ENCODE measurements at places on chromosomes 16 and 17.

DNA sequence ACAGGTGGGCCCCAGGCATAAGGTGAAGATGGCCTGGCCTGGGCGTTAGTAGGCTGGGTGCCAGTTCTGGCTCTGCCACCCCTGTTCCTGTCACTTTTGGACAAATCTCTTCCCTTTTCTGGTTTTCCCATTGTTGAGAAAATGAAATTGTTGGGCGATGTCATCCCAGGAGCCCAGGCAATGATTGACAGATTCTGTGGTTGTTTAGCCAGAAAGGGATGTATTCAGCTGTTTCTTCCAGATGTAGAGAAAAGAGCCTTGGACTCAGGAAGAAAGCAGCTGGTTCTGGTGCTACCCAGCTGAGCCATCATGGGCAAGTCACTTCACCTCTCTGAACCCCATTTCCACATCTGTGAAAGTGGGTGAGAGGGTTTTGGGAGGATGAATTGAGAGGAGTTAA lies 60.1 kb upstream of the MRTFB start:
- no peak for DNase-seq

DNA sequence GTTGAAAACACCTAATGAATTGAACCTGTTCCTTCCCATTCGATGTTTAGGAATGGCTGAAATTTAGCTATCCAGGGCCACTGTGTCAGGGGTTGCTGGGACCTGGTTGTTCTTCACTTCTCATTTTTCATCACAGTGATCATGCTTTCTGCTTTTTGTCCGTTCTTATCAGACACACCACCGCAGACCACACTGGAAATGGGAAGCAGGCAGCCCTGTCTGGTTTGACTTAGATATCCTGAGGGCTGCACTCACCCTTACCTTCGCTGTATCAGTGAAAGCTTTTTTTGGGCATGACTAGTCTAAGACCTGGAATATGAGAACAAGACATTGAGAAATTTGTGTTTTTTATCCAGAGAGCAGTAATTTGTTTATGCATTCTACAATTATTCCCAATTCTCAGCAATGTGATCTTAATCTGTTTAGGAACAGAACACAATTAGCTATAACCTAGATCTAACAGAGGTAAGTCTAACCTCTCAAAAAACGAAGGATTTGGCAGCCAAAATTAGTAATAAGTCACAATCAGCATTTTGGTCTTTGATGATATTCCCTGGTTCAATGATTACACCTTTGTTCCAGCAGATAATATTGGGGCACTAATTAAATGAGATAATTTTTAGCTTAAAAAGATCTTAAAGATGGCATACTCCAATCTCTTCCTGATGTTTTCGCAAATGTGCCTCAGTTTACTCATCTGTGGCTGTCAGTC lies 126.0 kb upstream of the GOT2 start:
- DNase-seq = no peak

- DNase-seq = no peak
These were observed 560 bp downstream of the RAI1 start for GRCh38 chr17:17681744-17682292.

- no peak for DNase-seq
These were observed 29.8 kb downstream of the ITGAE start for GRCh38 chr17:3771140-3771539.

DNA sequence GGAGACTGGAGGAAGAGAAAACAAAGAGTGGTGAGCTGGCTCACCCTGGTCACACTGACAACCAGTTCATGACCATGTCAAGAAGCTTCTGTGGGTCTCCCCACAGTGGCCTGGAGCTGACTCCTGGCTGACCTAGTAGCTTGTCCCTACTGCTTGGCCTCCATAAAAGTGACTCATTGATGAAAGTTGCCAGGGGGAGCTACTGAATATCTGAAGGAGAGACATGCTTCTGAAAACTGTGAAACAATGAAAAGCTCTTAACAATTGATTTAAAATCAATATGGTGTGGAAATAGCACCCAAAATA lies 22.0 kb downstream of the SMPD3 start:
- DNase-seq = no peak

DNA sequence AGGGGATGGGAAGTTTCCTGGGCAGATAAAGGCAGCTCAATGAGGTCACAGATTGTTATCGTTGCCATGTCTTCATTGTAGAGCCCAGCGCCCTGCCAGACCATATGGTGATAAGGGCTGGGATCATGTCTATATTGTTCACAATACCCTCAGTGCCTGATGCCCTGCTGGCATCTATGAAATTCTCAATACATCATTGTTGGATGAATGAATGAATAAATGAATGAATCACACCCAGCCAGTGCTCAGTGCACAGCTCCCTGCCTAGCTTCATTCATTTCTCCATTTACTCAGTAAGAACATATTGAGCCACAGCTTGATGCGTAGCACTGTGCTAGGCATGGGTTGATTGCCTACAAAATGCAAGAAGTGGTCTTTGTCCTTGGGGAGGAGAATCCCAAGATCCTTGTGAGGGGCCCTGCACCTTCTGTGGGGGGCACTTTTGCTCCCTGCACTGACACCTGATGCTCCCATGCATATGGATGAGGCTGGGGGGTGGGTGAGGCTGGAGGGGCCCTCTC lies 29.7 kb downstream of the MRC2 start:
- DNase-seq = no peak

DNA sequence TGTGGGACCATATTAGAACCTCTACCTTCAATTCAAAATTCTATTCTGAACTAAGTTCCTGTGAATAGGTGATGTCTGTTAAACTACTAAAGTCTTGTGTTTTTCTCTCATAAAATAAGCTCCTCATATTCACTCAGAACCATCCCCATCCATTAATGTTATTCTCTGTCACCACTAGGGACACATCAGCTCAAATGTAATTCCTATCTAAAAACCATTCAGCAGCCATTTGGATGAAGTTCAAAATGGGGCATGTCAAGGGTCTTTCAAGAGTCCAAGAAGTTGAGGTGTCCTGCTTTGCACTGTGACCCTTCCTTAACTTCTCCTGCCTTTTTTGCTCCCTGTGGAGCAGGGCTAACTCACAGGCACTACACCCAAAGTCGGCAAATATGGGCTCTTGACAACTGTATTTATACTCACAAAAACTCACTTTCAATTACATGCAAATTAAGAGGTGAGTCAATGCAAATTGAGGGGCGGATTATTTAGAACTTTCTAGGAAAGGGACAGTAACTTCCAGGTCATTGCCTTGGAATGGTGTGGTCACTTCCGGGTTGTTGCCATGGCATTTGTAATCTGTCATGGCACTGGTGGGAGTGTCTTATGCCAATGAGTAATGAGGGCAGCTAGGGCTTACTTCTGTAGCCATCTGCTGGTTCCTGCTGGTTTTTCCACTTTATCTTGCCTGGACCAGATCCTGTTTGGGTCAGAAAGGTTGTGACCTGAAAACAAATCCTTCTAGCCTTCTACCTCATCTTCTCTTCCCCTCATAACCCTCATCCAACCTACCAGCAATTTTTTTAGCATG lies 128.2 kb upstream of the COX10 start:
- no peak for DNase-seq

- no peak for DNase-seq
These were observed 58.5 kb downstream of the XYLT1 start for GRCh38 chr16:17412221-17412620.

GRCh38 chr16:4664538-4665418 lies 28.6 kb upstream of the NUDT16L1 start:
- DNase-seq = no peak

DNA sequence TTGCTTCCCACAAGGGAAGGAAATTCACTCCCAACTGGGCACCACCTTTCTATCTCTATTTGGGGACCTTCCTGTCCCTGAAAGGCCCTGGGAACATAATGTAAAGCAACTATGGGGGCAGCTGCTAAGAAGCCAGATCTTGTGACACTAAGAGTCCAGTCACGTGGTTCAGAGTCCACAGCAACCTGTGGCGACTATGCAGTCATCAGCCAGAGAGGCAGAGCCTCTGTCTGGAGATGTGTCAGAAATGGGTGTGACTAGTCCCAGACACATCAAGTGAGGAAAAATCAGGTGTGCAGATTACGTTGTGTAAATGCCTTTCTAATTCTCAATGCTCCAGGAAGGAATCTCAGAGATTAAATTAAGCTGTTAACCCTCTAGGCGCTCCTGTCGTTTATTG lies 26.6 kb upstream of the SKAP1 start:
- no peak for DNase-seq

DNA sequence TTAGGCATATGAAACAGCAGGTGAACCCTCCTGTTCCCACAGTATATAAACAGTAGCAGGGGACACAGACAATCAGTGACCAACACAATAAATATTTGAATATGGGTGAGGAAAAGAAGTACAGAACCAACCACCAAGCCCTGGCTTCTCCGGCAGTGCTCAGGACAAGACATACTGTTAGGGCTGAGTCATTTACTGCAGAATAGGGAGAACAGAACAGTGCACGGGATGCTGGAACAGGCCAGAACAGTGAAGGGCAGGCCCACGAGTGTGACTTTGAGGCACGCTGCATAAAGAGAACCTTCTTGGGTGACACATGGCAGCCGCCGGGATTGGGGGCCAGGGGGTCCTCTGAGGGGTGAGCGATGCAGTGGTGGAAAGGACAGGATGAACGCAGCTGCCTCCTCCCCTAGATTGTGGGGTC lies 160.4 kb downstream of the CMIP start:
- DNase-seq = no peak

- no peak for DNase-seq
These were observed 719 bp downstream of the NGFR start for GRCh38 chr17:49495842-49496182.

DNA sequence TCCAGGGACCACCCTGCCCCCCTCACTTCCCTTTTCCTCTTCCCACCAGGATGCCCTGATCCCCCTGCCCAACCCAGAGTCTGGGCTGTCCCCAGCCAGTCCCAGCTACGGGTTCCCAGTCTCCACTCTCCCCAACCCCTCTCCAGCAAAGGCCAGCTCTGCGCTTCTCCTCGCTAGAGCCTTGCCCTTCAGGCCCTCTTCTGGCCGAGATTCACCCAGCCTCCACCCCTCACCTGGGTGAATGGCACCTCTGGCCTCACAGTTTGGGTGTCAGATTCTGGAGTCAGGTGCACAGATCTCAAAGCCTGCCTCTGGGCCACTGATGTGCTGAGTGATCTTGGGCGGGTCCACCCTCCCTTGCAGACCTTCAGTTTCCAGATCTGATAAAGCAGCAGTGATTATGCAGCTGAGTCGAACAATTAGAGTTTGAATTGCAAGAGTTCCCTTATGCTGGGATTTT lies 185.6 kb upstream of the TNRC6C start:
- no peak for DNase-seq
